DND-41 (cell line): ENCODE measurements at places on chromosomes 1 and 21.

GRCh38 chr1:74205266-74205665 is 7.2 kb downstream of the FPGT start:
- DNase-seq: no peak

DNA sequence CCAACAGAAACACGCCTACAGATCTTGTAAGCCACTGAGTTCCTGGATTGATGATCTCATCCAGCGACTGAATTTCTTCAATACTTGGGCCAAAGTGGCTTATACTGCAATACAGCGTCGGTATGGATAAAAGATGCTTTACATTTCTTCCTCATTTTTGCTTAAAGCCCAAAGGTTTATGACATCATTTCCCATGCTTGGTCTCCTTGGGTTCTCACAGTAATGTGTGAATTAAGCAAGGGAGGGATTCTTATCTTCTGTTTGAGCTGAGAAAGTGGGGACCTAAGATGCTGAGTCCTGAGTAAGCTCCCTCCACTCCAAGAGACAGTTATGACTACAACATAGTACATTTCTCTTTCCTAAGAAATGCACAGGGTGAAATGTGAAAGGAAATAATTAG is 39.5 kb downstream of the LBR start:
- DNase-seq: no peak

DNA sequence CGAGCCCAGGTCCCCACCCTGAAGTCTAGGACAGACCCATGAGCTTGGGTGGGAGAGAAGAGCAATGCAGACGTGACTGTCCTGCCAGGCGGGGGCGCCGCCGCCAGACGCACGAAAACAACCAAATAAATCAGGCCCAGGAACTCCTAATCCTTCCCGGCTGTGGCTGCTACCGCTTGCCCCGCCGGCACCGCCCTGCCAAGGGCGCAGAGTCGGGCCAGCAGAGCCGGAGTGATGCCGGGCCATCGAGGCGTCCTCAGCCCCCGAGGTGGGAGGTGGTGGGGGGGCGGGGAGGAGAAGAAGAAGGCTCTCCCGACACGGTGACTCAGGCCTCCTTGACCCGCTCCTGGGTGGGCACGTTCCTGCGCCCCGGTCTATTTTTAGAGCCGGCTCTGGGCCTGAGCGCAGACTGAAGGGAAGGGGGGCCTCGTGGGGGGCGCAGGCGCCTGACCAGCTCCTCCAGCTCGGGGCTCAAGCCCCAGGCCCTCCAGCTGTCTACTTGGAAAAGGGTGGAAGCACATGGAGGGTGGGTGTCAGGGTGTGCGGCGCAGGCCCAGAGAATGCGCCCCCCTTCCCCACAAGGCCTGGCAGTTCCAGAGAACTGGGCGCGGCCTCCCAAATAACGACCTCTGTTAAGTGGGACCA is 10.7 kb upstream of the COL16A1 start:
- no peak for DNase-seq

DNA sequence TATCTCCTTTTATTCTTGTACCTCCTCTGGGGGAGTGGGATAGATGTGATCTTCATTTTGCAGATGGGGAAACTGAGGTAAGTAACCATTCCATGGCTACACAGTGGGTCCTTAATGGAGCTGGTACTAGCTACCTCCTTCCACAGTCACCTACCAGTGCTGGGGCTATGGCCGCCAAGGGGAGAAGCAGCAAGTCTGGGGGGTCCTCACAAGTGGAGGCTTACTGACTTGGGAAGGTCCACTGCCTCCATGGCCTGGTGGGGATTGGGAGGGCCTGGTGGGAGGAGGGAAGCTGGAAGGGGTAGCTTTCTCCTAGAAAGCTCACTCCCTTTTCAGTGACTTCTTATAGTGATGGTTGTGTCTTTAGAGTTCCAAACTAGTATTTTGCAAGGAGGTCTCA is 5.9 kb upstream of the FOXO6 start:
- no peak for DNase-seq

DNA sequence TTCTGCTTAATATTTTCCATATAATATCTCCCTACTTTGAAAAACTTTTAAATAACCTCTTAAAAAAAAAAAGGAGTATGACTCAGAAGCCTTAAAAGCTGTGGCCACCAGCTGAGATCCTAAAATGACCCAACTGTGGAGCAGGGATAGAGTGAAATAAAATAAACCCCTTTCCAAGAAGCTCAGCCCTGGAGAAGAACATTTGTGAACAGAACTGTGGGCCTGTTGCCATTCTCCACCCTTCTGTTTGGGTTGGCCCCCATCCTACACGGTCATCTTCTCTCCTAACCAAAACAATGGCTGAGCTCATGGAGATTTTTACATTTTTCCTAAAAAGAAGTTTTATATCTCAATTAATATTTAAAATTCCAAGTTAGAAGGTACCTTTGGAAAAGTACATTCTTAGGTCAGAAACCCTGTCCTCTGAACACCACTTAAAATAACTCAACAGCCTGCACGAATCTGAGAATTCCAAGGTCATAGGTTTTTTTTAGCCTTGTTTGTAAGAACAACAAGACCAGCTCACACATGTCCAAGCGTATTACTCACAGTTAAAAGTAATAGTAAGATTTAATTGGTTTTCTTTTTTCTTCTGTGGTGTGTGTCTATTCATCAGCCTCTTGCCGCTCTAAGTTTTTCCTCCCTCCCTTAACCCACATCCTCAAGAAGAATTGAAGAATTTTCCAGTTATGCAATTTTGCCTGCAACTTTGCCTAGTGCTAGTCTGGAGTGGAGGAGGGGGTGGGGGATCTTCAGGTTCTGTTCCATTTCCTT is 107.7 kb upstream of the ERRFI1 start:
- DNase-seq: no peak

GRCh38 chr1:188269956-188270355 is 1441.2 kb downstream of the PLA2G4A start:
- no peak for DNase-seq

- DNase-seq: no peak
These were observed 52.0 kb upstream of the STUM start for GRCh38 chr1:226496453-226497015.
